ENCODE measurements at places on chromosomes 3 and 15.

- DNase-seq, result no peak
Observed at GRCh38 chr3:143252931-143253330, 133.4 kb downstream of the CHST2 start.

- DNase-seq, result no peak
Observed at GRCh38 chr3:38746641-38747040, 69.4 kb downstream of the SCN10A start.

DNA sequence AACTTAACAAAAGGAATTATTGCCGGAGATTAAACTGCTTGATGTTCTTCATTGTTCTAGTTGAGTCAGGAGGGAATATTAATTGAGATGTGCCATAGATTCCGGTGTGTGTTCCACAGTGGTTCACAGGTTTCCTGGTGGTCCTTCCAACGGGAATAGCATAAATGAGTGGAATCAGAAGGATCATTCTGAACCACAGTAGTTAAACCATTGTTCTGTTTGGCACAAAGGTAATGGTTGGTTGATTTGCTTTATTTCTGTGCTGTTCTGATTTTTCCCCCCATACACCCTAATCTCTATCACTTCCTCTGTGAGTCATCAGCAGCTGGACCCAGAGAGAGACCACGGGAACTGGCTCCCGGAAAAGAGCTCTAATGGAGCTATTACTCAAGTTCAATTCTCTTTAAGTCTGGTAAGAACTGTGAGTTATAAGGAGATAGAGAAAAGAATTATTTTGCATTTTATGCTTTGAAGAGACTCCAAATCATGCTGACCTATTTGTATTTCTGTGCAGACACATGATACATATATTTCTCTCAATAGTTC, 627.2 kb downstream of the ZIC1 start:
- DNase-seq, result no peak

DNA sequence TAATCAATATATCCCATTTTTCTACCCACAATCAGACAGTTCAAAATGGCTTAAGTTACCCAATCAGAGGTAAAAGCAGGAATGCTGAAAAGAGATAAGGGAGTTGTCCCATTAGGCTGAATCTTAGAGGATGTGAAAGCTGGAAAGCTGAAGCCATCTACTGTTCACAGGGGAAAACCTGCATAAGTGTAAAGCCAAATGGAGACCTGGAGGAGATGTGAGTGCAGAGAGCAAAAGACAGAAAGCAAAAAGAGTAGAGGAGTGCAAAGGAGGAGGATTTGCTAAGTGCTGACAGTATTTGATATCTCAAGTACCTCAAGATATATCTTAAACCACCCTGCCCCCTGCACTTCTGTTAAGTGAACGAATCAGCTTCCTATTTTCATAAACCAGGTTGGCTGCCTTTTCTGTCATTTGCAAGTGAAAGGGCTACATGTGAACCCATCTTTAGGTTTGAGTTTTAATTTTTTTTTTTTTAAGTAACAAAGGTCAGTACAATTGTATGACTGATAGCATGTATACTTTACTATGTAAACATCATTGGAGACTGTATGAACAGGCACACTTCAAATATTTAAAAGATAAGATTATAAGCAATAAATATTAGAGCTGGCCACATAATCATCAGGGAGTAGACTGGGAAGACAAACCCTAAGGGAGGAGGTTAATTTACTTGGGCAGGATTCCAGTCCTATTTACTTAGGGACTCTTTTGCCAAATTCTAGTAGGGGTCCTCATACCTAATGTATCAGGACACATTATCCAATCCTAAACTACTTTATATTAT, 22.8 kb upstream of the P2RY1 start:
- no peak for DNase-seq

GRCh38 chr3:35659768-35660167, 20.4 kb downstream of the ARPP21 start:
- DNase-seq, result no peak

GRCh38 chr3:112333002-112333380, at the start of gene CD200:
TSS of gene CD200 (plus strand) at chr3:112333156. CDS start at chr3:112333213, 57 bp downstream.
- DNase-seq, result no peak

GRCh38 chr15:72368899-72369298, 6.9 kb downstream of the HEXA start:
- no peak for DNase-seq

GRCh38 chr15:98147415-98147814, 186.9 kb downstream of the ARRDC4 start:
- no peak for DNase-seq

GRCh38 chr15:90184786-90185704, 16.1 kb upstream of the SEMA4B start:
- no peak for DNase-seq

DNA sequence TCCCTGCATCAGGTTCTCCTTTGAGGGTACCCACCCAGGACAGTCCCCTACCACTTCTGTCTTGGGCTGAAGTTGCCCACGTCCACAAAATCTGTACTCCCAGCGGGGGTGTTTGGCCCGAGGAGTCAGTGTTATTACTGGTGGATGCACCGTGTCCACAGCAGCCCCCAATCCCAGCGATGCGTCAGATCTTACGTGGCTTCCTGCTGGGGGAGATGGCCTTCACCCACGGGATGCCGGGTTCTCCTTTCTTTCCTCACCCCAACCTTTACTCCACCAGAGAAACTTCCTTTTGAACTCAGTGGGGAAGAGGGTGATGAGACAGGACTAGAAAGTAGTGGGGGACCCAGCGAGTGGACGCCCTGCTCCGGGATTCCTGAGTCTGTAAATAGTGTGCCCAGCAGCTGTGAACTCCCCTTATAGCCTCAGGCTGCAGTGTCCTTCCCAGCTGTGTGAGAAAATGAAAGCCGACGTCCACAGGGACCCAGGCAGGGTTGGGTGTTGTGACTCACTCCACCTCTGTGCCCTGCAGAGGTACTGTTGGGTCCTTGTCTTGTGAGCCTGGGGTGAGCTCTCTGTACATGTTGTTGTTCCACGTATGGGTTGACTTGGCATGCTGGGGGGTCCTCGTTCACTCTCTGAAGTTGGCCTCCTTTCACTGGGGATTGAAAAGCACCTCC, 31.5 kb downstream of the CRTAP start:
- no peak for DNase-seq

All from Panc1 (cell line).